ENCODE measurements at places on chromosomes 6 and 20.
A peak's percentile ranks its signal among the peaks of the same experiment; 100 is the strongest.

GRCh38 chr20:18721551-18722115 lies 92.0 kb upstream of the SCP2D1 start:
- no peak for DNase-seq

DNA sequence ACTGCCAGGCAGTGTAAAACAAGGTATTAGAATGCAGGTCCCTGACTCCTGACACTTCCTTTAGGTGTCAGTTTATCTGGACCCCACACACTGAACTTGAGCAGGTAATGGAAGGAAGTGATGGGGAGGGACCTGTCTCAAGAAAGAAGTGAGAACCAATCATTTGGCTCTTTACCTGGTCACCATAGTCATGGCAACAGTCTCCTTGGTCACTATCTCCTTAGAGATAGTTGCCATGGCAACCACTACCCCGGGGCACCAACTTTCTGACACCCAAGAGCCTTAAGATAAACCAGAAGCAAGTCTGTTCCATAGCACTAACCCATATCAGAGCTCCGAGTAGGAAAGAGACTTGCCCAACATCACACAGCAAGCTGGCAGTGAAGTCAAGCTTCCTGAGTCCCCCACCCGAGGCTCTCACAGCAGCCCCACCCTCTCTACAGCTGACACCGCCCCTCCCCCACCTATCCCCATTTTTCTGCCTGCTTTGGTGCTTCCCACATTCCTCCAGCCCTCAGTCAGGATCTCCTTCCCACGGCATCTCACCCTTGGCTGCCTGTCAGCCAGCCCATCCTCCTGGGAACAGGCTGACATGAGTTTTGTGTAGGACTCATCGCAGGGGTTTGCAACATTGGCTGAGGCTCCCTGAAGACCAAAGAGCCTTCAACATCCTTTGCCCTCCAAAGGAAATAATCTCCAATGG lies 16.3 kb upstream of the HM13 start:
- no peak for DNase-seq

GRCh38 chr6:169972101-169972651 lies 220.8 kb downstream of the ERMARD start:
- DNase-seq: no peak

DNA sequence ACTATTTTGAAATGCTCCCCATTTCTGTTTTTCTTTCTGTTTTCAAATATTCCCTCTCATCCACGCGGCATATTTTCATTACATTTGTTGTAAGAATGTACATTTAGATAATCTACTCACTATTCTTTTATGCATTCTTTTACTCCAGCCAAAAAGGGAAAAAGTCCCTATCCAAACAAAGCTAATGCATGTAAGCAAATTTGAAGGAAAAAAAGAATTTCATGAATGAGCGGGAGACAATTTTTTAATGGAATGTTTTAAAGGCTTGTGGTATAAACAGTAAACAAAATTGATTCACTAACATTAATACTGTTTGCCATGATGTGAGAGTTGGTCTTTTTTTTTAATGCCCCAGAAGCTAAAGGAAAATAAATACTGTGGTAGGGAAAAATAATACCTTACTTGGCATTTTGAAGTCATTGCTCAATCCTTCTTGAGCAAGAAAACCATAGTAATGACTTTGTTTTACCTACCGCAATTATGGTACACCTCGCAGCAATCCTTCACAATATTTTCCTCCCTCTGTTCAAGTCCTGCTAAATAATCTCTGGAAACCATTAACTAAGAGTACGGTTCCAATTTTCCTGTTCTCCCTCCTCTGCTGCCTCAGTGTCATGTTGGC lies 79.0 kb downstream of the BACH2 start:
- no peak for DNase-seq

DNA sequence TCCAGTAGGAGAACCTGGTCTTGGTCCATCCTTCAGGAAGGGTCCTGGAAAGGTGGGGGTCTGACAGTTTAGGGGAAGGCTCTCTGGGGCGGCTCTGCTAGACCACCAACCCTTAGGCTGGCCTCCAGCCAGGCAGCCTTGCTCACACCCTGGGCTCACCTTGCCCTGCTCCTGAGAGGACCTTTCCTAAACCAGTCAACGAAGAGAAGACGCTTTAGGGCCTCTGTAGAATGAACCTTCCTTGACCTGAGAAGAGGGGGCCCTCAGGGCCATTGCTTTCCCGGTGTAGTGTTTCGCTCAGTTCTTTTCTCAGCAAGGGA lies 1.1 kb downstream of the CDC25B start:
- DNase-seq: no peak

GRCh38 chr6:14540276-14540675 lies 422.7 kb downstream of the CD83 start:
- no peak for DNase-seq

DNA sequence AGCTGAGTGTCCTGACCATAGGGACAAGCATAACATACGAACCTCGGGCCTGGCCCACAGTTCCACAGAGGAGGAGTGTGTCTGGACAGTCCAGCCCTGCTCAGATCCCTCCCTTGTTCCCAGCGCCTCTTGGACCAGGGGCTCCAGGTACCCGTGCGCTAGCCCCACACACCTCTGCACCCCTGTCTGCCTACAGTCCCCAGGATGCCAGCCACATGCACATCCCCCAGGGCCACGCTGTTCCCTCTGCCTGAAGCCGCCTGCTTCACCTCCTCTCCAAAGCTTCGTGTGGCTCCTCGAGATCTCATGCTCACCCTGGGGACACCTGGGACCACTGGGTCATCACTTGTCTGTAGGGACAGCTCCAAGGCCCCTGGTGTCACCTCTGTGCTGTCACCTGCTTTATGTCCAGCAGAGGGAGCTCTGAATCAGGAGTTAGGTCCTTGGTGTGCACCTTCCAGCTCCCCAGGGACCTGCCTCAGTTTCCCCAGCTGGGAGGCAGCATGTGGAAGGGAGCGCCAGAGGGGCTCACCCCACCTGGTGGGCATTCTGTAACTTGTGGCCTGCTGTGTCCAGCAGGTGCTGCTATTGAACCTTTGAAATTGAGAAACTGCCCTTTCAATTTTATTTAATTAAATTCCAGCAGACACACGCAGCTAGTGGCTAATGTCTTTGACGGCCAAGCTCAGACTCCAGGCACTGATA lies 7.3 kb upstream of the YTHDF1 start:
- DNase-seq: peak; percentile 31

DNA sequence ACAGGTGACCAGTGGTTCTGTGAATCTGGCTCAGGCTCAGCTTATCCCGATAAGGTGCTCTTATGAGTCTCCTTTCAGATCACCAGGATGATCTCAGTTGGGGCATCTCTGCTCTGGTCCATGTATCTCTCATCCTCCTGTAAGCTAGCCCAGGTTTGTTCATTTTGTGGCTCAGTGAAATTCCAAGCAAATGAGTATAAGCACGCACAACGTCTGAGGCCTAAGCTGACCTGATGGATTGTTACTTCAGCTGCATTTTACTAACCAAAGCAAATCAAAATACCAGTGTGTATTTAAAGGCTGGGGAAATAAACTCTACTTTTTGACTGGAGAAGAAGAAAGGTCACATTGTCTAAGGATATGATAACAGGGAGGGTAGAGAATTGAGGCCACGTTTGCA lies 551.0 kb upstream of the BTBD3 start:
- no peak for DNase-seq

DNA sequence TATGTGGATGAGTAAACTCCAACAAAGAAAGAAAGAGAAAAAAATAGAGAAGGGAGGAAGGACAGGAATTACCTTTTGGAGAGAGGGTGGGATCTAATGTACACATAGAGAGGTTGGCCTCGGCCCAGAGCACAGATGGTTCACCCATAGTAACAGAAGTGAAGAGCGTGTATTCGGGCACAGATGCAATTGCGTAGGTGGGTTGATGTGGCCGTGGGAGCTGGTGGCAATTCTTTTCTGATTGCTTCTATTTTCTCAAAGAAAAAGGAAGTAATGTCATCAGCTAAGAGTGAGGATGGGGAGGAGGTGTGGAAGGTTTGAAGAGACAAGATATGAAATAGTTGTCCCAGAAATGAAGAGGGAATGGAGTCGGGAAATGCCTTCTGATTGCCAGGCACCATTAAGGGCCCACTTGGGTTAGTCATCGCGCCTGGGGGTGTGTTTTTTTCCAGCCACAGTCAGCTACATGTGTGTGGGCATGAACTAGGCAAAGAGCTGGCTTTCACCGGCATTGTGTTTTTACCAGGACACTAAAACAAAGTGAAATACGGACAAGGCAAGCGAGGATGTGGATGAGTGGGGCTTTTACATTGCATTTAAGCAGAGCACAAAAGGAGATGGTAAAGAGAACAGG lies 158.7 kb downstream of the SYNE1 start:
- DNase-seq: no peak

- no peak for DNase-seq
Measured at GRCh38 chr6:128078276-128078675, 177.4 kb upstream of the THEMIS start.

DNA sequence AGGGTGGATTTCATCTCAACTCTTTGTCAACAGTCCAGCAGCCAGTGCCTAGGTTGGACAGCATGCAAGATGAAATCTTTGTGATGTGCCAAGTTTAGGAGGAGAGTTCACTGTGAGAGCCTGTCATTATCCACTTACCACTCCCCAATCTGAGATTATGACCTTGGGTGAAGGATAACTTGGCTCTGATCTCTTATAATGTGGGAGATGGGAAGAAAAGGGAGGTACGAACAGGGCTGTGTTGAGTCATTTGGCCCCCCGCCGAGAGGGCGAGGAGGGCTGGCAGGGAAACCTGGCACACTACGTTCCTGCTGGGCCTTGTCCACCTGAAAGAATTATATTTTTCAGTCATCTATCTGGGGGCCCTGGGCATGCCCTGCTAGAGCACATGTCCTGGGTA lies 35.8 kb downstream of the LAMA4 start:
- no peak for DNase-seq

GRCh38 chr6:18845896-18846295 lies 458.7 kb downstream of the RNF144B start:
- DNase-seq: no peak

GRCh38 chr20:10711903-10712451 lies 38.2 kb upstream of the JAG1 start:
- DNase-seq: no peak

DNA sequence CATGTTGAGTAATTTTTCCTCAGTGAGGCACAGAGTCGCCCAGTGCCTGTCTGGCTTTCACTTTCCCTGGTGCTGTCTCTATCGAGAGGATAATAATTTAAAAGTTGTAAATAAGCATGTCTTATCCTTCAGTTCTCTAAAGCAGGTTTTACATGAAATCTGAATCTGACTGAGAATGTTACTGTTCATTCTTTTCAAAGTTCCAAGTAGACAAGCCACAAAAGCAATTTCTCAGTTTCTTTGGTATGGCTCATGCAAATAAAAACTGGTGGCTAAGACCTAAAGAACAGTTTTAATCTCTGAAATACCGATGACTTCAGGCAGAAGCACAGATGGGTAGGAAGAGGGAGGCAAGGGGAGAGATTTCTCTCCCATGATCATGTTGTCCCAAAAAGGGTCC lies 87.6 kb upstream of the GCM1 start:
- DNase-seq: no peak

- no peak for DNase-seq
Measured at GRCh38 chr6:14804785-14805210, 441.1 kb upstream of the JARID2 start.

- DNase-seq: no peak
Measured at GRCh38 chr6:114218437-114219340, 124.1 kb downstream of the HS3ST5 start.

DNA sequence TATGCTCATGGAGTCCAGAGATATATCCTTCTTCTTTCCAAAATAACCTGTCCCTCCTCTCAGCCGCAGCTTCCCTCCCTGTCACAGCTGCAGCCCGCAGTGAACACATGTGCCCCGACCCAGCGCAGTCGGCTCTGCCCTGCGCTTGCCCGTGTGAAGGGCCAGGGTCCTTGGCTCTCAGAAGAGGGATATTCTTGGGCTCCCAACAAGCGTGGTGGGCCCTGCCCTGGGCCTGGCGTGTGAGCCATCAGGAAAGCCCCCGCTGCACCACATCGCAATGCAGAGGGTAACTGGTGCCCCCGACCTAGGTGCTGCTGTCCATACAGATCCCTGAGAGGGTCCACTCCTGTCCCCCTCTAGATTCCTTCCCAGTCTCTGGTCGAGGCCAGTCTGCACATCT lies 65.2 kb downstream of the SSR1 start:
- no peak for DNase-seq

DNA sequence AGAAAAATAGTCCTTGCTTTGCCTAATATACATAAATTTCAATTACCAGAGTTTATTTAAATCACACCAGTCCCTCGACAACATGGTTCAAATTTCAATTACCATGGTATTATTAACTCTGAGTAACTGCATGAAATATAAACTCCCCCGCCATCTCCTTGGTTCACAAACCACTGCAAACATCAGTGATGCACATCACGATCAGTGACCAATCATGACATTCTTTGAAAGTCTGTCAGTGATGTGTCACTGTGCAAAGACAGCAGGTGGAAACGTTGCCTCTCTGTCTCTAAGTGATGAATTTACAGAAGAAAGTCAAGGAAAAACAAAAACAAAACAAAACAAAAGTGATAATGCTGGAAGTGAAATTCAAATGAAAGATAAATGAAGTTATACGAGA lies 86.7 kb downstream of the TASP1 start:
- DNase-seq: no peak

- no peak for DNase-seq
Measured at GRCh38 chr6:4603856-4604369, 172.3 kb upstream of the CDYL start.

GRCh38 chr6:102619585-102619984 lies 1226.1 kb downstream of the GRIK2 start:
- no peak for DNase-seq

DNA sequence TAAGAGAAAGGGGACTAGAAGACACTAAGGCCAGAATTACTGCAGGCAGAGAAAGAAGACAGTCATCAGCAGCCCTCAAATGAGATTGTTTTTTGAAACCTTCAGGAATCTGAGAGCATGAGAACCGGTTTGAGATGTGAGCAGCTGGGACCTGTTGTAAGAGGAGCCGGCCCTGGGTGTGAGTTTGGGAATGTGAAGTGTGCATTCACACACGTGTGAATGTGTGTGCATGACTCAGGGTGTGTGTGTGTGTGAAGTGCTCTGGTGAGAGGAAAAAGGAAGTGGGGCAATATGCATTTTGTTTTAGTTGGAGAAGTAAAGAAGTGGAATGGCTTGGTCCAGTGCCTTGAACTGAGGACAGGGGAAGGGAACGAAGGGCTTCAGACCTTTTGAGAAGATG lies 4.3 kb downstream of the SCUBE3 start:
- DNase-seq: no peak

DNA sequence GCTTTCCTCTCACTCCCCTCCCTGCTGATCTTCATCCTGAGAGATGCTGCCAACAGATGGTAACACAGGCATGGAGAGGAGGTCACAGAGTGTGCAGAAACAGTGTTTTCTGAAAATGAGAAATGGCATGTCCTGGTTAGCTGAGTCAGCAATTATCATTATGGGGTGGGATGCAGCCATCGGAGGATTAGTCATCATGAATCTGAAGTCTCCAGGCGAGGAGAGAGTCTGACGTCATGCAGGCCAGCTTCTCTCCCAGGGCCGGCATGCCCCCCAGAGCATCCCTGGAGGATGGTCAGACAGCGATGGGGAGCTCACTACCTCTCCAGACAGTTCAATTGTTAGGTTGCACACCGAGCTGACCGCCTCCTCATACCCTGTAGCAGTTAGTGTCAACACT lies 4.7 kb upstream of the GTSF1L start:
- no peak for DNase-seq
